Left renal cortex interstitium (tissue), 4 donors: ENCODE measurements at places on chromosomes 13 and 19.

- DNase-seq, result no peak
Measured at GRCh38 chr19:43439032-43439708, 24.5 kb downstream of the TEX101 start.

DNA sequence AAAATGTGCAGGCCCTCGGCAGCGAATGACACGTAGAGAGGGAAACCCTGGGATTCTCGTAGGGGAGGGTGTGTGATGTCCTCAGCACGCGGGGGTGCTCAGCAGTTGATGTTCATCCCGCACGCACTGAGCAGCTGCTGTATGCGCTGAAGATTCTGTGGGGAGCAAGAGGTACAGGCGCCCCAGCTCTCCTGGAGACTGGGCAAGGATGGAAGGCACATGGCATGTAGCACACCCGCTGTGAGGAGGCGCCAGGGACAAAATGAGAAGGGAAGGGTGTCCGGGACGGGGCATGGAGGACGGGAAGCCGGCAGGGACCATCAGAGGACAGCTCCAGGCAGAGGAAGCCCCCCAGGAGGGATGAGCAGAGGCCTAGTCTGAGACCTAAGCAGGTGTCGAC lies 15.4 kb downstream of the ATP11A start:
- no peak for DNase-seq

GRCh38 chr13:71285700-71286099 lies 581.3 kb downstream of the DACH1 start:
- no peak for DNase-seq

- no peak for DNase-seq
Measured at GRCh38 chr13:74987124-74987690, 494.8 kb downstream of the TBC1D4 start.
